Kidney capillary endothelial cell (primary cell): ENCODE measurements at places on chromosomes 7 and 10.
A peak's percentile ranks its signal among the peaks of the same experiment; 100 is the strongest.

DNA sequence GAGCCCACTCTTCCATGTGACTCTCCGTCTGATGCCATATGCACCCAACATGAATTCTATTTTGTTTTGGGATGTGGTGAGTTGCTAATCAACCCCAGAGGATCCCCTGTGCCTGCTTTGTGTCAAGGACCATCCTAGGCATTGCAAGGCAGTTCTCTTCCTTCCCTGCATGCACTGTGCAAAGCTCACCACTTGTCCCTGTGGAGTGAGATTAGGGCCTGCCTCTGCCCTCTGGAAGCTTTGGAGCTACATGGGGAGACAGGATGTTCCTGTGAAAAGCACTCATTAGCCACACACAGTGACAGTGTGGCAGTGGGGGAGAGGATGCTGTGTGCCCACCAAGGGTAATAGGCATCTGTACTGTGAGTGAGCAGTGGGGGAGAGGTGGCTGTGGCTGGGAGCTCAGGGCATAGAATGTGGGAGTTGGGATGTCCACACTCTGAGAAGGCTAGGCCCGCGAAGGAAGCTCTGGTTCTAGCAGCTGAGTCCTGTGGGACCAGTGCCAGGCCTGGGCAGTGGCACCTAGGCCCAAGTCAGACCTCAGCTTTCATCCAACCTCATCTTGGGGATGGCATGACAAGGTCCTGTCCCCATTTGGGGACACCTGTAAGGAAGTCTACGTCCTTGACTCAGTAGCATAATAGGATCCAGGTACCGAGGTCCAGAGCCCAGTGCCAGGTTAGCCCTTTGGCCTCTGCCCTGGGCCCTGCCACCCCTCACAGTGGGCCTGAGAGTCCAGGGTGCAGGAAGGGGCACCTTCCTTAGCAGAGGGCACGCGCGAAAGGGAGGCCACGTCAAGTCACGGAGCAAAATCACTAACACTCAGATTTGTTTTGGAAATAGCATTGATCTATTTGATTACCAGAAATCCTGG is 6.6 kb downstream of the ADRA2A start:
- no peak for DNase-seq

DNA sequence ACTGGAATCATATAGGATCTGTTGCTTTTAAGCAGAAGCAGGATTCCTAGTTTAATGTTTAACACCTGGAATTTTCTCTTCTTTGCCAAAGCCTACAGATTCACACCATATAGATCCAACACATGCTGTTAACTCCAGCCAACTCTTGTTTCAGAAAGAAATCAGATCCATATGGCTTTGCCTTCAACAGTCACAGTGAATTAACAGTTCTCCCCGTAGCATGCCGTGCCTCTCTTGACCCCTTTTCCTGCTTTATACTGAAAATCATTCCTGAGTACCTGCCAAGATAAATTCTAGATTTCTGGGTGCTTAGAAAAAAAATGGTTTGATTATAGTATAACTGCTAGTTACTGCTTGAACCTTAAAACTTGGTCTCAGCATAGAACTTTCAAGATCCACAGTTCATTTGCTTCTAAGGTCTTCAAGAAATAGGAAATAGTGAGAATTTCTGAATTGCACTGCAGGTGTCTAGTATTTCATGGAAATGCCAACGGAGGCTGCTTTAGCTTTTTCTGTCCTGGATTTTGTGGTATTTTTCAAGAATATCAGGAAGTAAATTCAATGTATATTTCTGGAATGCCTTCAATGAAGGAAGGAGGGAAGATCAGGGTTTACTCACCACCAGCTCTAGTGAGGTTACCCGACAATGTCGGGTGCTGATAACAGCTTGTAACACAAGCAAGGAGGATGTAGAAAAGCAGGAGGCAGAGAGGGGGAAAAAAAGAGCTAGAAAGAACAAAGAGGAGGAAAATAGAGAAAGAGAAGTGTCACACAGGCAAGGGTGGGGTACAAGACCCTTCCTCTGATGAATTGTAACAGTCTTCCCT is 6.6 kb downstream of the AASS start:
- DNase-seq: peak; percentile 10

DNA sequence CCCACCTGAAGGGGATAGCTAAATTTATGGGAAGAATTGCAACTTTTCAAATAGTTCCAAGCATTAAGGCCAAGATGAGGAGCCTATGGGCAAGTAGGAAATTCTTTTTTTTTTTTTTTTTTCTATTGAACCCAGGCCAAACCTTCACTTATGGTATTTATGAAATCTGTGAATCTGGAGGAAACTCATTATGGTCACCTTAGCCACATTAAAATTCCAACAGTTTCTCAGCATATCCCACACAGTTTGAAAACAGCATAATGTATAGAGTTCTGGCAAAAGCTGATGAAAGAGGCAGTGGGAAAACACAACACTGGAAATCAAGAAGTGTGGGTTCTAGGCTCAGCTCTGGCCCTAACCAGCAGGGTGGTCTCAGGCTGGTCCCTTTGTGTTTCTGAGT is 236.9 kb downstream of the PTEN start:
- no peak for DNase-seq

DNA sequence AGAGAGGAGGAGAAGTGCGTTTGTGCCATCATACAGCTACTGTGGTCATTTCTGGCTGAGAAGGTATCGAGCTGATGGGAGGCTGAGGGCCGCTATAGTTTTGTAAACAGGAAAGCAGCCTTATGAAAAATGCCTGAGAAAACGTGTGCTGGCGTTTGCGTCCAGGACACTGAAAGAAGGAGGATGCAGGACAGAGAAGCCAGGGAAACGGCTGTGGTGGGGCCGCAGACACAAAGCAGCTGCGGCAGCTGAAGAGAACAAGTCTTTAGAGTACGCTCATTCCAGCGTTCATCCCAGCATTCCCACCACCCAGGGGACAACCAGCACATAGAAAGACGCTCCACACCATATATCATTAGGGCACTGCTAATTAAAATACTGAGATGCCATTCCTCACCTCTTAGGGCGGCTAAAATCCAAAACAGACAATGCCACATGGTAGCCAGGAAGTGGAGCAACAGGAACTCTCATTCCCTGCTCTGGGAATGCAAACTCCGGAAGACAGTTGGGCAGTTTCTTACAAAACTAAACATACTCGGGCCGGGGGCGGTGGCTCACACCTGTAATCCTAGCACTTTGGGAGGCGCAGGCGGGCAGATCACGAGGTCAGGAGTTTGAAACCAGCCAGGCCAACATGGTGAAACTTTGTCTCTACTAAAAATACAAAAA is 18.4 kb downstream of the GNA12 start:
- DNase-seq: no peak

DNA sequence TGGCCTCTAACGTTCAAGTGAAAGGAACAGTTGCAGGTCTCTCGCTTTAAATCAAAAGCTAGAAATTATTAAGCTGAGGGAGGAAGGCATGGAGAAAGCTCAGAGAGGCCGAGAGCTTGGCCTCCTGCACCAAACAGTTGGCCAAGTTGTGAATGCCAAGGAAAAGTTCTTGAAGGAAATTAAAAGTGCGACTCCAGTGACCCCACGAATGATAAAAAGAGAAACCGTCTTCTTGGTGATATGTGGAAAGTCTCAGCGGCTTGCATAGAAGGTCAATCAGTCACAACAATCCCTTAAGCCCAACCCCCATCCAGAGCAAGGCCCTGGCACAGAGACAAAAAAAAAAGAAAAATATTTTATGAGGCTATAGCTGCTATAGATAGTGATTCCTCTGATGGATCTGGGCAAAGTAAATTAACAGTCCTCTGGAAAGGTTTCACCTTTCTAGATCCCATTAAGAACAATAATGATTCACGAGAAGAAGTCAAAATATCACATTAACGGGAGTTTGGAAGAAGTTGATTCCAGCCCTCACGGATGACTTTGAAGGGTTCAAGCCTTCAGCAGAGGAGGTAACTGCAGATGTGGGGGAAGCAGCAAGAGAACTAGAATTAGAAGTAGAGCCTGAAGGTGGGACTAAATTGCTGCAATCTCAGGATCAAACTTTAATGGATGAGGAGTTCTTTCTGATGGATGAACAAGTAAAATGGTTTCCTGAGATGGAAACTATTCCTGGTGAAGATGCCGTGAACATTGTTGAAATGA is 42.5 kb upstream of the INPP5A start:
- no peak for DNase-seq

DNA sequence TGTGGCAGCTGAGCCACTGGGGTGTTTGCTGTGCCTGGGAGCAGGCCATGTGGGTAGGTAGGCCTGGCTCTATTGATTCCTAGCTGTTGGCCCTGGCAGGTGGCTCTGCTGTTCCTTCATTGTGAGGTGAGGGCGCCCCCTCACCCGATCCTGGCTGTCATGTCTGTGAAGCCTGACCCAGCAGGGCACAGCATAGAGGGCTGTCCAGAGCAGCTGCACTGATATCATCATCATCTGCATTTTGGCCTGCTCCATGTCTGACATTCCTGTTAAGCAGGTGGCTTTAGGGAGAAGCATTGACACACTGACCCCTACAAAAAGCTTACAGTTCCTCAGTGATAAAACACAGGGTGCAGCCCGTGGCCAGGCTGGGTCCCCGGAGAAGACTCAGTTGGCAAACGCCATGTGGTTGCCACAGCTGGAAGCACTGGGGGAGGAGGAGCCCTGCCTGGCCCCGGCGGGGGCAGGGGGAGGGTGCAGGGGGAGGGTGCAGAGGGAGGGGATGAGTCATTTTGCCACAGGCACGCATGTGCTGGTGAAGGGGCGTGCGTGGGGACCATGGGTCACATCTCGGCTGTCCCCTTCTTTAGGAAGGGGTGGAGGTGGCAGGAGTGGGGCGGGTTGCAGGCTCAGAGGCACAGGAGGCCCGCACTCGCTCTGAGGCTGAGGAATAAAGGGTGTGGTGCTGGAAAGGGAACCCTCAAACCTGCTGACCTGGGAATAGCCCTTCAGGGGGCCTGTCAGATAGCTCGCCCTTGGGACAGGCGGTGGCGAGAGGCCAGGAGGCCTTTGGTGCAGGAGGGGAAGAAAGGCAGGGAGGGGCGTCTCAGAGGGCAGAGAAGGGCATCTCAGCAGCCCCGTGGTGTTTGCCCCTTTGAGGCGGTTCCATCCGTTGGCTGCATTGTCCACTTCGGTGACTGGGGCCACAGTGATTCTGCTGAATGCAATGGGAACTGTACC is 31.6 kb downstream of the IKZF1 start:
- no peak for DNase-seq

- no peak for DNase-seq
Observed at GRCh38 chr10:93435621-93436397, 46.3 kb downstream of the MYOF start.

DNA sequence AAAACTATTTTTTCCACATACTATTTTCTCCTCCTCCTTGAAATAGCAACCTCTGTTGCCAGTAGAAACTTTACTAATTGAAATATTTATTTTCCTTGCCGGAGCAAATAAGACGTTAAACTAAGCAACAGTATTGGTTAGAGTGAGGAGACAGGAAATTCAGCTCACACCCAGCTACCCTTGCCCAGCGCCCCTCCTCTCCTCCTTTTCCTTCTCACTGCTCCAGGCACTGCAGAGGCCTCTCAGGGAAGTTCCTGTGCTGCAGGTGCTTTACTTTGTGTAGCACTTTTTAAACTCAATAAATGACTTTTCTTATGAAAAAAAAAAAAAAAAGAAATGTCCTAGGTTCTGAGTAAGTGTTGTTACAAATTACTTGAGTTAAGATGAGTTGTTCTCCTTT is 134.0 kb downstream of the SEMA3E start:
- DNase-seq: no peak

DNA sequence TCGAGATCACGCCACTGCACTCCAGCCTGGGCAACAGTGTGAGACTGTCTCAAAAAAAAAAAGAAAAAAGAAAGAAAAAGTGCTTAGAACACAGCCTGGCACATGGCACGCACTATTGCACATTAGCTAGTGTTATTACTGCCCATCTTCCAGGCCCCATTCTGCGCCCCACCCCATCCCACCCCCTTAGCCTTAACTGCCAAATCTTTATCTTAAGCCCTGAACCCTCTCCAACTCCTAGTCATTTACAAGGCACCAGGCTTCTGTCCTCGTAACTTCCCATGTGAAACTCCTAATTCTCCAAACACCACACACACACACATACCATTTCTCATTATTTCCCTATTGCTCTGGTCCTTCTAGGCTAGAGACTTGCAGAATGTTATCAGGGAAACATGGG is 4.8 kb downstream of the FRAT2 start:
- DNase-seq: no peak

GRCh38 chr7:131619336-131620305 is 63.2 kb upstream of the PODXL start:
- peak; percentile 60 for DNase-seq

GRCh38 chr10:36221101-36221500 is 579.0 kb upstream of the FZD8 start:
- DNase-seq: no peak

- no peak for DNase-seq
Observed at GRCh38 chr10:123999956-124000615, 93.3 kb downstream of the CHST15 start.

- DNase-seq: no peak
Observed at GRCh38 chr7:25310896-25311295, 82.6 kb upstream of the NPVF start.

GRCh38 chr7:130223646-130224045 is 16.0 kb downstream of the SSMEM1 start:
- no peak for DNase-seq

- no peak for DNase-seq
Observed at GRCh38 chr10:79602953-79603352, 7.8 kb upstream of the SFTPA1 start.

DNA sequence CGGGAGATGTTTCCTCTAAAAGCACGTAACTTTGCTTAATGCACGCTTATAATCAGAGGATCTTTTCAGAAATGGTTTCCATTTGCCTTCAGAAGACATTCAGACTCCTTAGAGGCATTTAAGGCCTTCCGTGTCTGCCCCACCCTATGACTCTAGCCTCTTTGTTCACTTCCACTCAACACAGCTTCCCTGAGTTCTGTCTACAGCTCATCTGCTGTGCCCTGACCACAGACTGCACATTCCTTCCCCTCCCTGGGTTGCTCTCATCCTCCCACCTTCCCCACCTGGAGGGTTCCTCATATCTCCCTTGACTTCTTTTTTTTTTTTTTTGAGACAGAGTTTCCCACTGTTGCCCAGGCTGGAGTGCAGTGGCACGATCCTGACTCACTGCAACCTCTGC is 16.6 kb downstream of the FBH1 start:
- DNase-seq: no peak

- no peak for DNase-seq
Observed at GRCh38 chr10:70584366-70584765, 18.2 kb downstream of the PRF1 start.

GRCh38 chr10:106714734-106715555 is 449.6 kb downstream of the SORCS1 start:
- no peak for DNase-seq

DNA sequence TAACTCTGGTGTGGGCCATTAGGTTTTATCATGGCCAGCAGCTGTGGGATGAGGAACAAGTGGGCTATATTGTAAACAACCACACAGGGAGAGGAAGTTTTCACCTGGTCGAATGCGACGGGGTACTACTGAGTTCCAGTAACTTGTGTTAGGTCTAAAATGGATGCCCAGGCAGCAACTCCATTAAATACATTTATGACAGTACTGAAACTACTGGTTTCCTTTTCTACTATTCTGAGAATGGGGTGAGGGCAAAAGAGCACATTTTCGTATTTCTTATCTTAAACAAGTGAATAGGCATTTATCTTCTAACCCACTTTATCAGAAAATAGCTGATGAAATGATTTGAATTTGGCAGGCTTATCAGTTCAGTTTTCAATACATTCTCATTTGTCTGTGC is 109.7 kb downstream of the C1GALT1 start:
- DNase-seq: no peak
